ENCODE measurements at places on chromosomes 1 and 21. TPM values are rescaled to one million over a fixed set of nuclear protein-coding genes. Genes with fewer than 3 reads are reported as not detected.

DNA sequence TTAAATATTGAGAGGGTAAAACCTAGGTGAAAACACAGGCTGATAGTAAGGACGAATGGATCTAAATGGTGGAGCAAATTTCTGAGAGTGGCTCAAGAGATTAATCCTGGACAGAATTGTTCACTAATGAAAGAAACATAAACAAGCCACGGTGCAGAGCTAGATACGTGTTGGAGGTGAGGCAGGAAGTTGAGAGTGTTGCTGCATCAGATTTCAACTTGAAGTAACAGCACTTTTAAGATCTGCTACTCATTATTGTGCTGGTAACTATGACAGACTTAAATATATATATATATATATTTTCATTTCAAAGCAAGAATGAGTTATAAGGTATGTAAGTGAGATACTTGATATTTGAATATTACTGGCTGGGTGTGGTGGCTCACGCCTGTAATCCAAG lies 64.9 kb downstream of the PTGS2 start:
- DNase-seq: no peak

DNA sequence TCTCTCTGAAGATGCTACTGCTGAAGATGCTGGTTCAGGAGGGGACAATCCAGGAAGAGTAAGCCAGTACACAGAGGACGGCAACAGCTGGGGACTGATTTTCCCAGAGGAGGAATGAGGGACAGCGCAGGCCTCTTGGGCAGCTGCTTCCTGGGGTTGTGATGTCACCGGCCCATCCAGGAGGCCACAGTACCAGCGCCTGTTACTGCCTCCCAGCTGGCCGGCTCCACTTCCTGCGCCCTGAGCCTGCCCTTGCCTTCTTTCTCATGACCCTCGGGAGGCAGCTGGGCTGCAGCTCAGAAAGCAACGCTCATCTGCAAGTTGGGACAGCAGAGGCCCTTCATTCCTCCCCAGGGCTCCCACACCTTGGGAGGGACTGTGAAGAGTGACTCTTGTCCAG lies 21.9 kb upstream of the ID3 start:
- peak; percentile 32 for DNase-seq

GRCh38 chr1:199403531-199404116 lies 623.9 kb upstream of the NR5A2 start:
- DNase-seq: no peak

DNA sequence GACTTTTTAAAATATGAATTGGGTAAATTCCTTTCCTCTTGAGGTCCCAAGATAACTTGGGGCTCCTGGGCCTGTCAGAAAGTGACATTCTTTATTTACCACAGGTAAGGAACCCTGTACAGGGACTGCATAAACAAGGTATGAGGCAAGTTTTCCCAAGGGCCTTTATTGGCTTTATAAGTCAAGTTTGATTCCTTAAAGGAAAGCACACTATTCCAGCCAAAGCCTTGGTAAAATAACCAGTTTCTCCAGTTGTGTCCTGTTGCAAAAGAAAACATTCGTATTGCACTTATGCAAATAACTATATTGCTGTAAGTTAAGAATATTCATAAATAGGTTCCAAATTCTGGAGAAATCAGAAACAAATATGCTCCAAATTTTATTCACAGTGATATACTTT lies 21.9 kb upstream of the METTL18 start:
- no peak for DNase-seq

DNA sequence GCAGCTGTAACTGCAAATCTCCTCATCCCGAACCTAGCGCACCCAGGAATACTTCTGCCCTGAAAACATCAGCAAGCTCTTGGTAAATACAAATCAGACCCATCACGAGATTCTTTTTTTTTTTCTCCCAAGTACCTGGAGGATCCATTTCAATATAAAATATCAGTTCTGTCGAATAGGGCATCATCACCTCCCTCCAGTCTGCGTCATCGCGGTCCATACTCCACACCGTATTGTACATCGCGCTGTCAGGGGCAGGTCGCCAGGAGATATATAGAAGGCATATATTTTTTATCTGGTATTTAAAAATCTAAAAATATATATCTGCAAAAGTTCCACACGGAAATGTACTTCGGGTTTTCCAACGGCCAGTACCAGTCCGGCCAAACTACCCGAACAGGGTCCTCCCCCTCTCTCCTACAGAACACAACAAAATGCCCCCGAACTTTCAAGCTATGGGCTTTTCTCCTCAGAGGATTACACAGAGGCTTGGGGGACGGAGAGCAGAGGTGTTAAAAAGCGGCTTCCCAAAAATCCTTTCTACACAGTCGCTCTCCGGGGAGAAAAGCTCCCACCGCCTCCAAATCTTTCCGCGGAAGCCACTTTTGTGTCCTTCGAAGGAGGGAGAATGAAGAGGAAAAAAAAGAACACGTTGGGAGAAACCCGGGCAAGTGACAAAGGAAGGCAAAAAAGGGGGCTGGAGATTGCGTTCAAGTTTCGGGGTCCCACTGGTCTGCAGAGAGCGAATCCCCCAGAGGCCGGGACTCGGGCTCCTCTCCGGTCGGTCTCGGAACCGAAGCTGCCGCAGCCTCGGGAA lies 509 bp downstream of the PIK3R3 start:
- peak; percentile 19 for DNase-seq

DNA sequence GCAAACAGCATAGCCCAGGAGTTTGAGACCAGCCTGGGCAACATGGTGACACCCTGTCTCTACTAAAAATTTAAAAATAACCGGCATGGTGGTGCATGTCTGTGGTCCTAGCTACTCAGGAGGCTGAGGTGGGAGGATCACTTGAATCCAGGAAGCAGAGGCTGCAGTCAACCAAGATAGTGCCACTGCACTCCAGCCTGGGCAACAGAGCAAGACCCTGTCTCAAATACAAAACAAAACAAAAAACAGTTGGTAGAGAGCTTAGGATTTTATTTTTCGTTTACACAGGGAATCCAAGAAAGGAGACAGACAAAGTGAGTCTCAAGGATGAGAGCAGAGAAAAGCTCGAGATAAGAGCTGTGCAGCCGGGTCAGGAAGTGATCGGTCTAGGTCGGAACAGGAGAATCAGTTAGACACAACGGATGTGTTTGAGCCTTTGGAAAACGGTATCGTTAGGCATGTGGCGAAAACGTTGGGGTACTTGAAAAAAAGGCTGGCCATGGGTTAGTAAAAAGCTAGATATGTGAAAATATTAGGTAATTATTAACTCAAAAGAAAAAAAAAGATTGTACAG lies 1.7 kb upstream of the MIB2 start:
- DNase-seq: no peak

DNA sequence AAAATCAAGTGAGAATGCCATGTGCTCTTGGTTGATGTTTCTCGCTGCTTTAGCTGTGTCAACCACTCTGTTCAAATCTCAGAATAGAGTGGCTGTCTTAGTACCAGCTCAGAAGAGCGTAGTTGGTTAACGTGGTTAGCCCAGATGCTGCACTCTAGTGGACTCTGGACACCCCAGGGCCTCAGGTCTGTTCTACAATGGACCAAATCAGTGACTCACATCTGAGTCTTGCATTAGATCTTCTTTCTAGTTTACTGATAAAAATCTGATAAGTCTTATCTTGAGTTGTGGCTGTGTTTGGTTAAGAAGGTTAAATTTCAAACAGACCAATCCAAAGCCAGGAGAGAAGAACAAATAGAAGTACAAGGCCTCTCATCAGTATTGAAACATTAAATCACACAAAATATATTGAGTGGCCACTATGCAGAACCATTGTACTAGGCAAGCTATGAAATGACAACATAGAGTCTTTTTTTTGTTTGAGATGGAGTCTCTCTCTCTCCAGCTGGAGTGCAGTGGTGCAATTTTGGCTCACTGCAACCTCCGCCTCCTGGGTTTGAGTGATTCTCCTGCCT lies 104.1 kb downstream of the NR5A2 start:
- no peak for DNase-seq

GRCh38 chr1:71565831-71566230 lies 485.0 kb upstream of the ZRANB2 start:
- no peak for DNase-seq

DNA sequence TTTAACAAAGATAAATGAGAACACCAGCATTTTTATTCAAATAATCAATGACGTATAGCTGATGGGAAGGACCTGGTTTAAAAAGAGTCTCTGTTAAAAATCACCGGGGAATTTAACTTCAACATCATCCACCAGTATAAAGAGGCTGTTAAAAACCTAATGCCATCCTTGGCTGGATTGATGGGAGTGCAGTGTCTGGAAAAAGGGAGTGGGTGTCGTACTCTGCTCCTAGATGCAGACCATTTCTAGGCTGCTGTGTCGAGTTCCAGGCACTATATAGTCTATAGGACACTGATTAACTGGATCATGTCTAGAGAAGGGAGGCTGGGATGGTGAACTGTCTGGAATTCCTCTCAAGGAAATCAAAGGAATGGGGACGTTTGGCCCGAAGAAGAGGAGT lies 36.1 kb downstream of the DDX20 start:
- DNase-seq: no peak

GRCh38 chr1:41576620-41577019 lies 92.1 kb upstream of the EDN2 start:
- DNase-seq: no peak

DNA sequence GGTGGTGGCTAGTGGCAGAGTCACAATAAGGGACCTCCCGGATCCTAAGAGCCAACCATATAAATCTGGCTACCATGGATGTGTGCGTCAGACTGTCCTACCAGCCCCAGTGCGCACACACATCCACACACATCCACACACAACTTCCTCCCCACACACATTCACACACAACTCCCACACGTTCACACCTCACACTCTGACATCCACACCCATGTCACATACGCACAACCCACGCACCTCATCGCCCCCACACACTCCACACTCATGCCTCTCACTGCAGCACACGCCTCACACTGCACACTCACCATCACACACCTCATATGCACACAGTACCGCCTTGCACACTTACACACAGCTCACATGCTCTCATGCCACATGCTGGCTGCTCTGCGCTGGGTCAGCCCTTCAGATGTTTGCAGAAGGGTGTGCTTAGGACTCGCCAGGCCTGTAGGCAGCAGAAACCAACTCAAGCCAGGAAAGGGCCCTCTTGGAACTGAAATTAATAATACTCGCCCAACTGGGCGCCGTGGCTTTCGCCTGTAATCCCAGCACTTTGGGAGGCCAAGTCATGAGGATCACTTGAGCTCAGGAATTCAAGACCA lies 3.0 kb downstream of the LDLRAD2 start:
- DNase-seq: no peak

DNA sequence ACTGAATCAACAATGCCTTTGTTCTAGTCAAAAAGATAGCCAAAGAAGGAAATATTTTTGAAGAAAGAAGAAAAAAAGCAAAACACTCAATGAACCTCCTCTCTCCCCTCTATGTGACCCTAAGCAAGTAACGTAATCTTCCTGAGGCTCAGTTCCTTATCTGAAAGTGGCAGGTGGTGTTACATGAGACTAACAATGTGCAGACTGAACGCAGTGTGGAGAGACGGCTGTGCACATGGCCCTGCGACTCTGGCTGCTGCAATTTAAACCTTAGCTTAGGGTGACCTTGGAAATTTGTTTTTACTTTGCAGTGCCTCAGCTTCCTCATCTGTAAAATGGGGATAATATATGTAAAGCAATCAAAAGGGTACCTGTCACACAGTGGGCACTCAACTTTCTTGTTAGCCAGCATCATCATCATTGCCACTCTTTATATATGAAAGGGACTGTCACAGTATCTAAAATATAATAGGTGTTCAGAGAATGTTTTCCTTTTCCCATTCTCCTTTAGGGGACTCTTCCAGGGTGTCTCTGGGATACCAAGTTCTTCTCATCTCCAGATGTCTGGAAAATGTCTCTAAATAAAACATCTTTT lies 100.1 kb upstream of the JUN start:
- no peak for DNase-seq

GRCh38 chr1:17653728-17654351 lies 101.3 kb upstream of the ACTL8 start:
- peak; percentile 64 for DNase-seq

- DNase-seq: no peak
Observed at GRCh38 chr1:50568782-50569181, 145.5 kb upstream of the DMRTA2 start.

- DNase-seq: no peak
Observed at GRCh38 chr1:202005958-202006357, 4.4 kb upstream of the ELF3 start.

GRCh38 chr1:201712387-201713085 lies 116.4 kb upstream of the IPO9 start:
- no peak for DNase-seq

DNA sequence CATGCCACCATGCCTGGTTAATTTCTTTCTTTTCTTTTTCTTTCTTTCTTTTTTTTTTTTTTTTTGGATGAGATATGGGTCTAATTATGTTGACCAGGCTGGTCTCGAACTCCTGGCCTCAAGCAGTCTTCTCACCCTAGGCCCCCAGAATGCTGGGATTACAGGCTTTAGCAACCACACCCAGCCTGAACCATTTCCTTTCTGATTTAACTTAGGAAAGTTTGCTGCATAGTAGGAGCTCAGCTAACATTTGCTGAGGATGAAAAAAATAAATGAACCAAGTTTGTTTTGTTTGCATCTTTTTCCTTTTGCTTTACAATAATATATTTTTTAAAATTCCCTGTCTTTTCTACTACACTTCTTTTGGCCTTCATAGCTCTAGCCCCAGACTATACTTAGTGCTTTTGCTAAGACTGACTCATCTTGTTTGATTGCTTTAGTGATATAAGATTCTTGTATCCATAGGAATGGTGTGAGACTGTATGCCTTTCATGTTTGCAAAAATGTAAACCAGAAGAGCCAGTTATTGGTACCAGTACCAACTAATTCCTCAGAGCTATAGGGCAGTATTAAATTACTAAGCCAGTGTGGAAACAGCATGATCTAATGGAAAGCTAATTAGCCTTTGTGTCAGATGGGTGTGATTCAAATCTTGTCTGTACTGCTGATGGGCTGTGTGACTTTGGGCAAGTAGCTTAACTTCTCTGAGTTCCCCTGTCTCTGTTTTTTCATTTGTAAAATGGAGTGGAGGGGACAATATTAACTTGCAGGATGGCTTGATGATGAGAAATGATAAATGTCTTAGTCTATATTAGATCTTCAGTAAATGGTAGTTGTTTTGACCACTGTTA lies 66.9 kb downstream of the NFIA start:
- no peak for DNase-seq

GRCh38 chr1:89540406-89540970 lies 15.9 kb downstream of the LRRC8B start:
- DNase-seq: no peak

- DNase-seq: no peak
Observed at GRCh38 chr1:173779936-173780335, 44.5 kb upstream of the DARS2 start.

DNA sequence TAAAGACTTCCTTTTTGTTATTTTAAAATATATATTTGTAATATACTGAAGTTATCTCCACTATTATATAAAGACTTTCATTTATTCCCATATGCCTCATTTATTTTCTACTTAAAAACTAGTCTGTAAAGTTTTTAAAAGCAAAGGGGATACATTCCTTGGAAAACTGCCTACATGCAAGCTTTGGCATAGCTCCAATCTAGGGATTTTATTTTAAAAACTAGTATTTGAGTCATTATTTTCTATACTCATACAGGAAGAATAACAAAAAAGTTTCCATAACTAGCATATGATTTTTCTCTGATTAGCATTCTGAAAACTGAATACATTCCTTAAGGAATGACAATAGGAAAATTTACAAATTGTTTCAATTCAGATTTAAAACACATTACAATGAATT lies 88.9 kb downstream of the COL24A1 start:
- DNase-seq: no peak

The RUNX3 gene
- 0.16 TPM for total RNA-seq

The SERTAD4 gene
- total RNA-seq: 1.5 TPM

The FCGR3B gene
- total RNA-seq: not detected

The ADGRB2 gene
- 18.8 TPM for total RNA-seq

The PGLYRP3 gene
- total RNA-seq: not detected

The BCAR3 gene
- 38.5 TPM for total RNA-seq

The AGRN gene
- total RNA-seq: 203 TPM

The PROX1 gene
- 14.3 TPM for total RNA-seq

The PADI4 gene
- not detected for total RNA-seq

Data from neural crest cell (in vitro differentiated cells).